Foreskin keratinocyte (primary cell): ENCODE measurements at places on chromosomes 3 and 15. TPM values are rescaled to one million over a fixed set of nuclear protein-coding genes. Genes with fewer than 3 reads are reported as not detected.
A peak's percentile ranks its signal among the peaks of the same experiment; 100 is the strongest.

The CPLX3 gene
- total RNA-seq: not detected in 2 replicates

GRCh38 chr3:21718161-21718765 is 32.7 kb downstream of the ZNF385D start:
- DNase-seq: peak; percentile 94

DNA sequence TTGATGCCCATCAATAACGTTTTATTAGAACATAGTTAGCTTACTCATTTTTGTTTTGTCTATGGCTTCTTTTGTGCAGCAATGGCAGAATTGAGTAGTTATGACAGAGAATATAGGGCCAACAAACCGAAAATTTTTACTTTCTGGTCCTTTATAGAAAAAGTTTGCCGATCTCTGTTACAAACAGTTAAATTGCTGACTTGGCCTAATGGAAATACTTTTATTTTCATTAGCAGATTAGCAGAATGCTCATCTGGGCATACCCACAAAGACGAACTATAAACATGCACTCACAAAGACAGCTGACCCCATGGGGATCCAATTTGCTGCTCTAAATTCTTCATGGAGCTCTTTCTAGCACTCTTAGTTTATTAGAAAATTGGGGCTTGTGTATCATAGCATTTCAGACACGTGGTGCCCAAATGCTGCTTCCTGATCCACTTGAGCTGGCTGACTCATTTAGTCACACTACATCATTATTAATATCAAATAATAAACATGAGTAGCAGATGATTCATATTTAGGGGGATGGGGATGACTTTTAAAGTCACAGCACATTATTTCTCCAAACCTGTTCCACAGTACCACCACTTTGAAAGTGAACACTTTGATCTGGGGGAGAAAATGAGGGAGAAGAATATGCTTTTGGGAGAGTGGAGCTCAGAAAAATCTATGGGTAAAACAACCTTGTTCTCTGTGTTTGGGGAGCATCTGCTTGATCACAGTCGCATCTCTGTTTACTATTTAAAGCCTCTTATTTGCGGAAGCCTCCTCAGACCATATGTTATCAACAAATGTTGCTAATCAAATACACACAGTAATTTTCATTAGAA is 228.1 kb upstream of the FEZF2 start:
- DNase-seq: peak; percentile 76

GRCh38 chr3:186352369-186352768 is 9.7 kb downstream of the DGKG start:
- DNase-seq: no peak

The SERINC4 gene
- total RNA-seq: 0.04 and 0.07 TPM in 2 replicates
